ENCODE measurements at places on chromosomes 2 and 18.

DNA sequence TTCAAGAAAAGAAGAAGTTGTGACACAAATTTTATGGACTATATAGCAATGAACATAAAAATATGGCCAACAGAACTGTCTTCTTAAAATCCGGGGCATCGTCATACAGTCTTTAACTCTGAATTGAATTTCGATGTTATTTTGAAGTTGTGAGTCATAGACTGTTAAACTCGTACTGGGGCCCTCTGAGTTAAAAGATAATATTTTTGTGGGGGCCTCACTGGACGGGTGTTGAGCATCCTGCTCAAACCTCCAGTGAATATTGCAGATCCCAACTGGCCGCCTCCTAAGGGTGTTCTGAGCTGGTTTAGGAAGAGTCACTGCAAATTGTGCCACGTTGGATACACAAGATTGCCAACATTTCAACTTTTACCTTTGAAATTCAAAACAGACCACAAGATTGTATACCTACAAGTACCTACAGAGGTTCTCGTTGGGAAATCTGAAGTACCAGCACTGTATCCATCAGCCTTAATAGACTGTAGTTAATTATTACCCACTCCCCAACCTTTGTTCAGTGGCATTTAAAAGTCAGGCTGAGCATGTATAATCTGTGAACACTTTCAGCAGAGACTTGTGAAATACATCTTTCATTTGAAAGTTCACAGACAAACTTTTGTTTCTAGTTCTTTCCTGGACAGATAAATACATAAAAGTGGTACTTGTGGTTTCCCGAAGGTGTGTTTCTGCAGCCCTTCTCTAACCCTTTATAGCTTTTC, 27.8 kb downstream of the KLHL23 start:
- DNase-seq: no peak

- no peak for DNase-seq
These were observed 67.9 kb downstream of the BIRC6 start for GRCh38 chr2:32424739-32425138.

- DNase-seq: no peak
These were observed 49.5 kb upstream of the RAB12 start for GRCh38 chr18:8559612-8560186.

- DNase-seq: no peak
These were observed 61.2 kb downstream of the RALBP1 start for GRCh38 chr18:9536354-9537152.

Measured in effector CD4-positive, alpha-beta T cell (primary cell).